ENCODE measurements at places on chromosomes 4 and X.

GRCh38 chrX:13177921-13178566 is 133.6 kb upstream of the FAM9C start:
- DNase-seq: no peak

DNA sequence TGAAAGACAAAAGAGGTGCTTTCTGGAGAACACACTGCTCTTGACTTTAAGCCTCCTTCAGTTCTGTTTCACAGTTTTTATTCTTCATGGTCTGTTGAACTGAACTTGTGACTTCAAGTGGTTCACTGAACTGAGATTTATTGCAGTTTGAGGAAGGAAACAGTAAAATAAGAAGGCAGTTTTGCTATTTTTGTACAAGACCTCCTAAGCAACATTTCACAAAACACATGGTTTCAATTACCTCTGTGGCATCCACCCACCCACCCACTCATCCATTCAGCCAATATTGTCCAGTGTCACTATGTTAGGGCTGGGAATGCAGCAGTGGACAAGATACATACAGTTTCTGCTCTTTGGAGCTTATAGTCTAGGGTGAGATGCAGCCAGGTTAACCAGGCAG is 131.3 kb downstream of the IL1RAPL2 start:
- no peak for DNase-seq

- no peak for DNase-seq
These were observed 180.7 kb downstream of the CRLF2 start for GRCh38 chrX:1031521-1032430.

DNA sequence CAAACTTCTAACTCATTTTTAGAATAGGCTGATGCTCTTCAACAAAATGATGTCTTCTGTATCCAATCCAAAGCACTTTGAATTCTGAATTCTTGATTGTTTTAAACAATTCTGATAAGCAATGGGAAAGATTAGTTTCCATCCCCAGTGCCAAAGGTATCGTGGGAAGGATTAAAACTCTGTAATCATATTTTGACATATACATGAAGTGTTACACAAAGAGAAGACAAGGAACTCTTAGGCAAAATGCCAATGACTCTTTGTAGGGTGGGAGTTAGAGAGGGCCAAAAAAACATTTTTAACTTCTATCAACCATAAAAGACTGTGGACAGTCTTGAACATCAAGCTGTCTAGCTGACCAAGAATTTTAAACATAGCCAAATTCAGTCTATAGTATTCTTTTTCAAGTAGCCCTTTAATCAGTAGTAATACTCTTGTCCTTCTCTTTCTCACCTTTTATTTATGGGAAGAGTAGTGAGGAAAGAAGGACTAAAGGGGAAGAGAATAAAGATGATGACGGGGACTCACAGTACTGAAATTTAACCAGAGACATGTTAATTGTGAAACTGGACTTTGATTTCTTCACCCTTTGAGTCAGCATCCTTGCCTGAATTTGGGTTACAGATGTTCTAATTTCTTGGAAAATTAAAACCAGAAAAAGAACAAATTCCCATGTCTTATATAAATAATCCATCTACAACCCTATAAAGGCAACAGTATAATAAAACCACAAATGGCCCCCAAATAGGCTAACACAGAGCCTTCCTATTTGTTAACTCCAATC is 51.8 kb upstream of the VEGFD start:
- no peak for DNase-seq

- no peak for DNase-seq
These were observed 61.7 kb upstream of the HDAC8 start for GRCh38 chrX:72634331-72634730.

DNA sequence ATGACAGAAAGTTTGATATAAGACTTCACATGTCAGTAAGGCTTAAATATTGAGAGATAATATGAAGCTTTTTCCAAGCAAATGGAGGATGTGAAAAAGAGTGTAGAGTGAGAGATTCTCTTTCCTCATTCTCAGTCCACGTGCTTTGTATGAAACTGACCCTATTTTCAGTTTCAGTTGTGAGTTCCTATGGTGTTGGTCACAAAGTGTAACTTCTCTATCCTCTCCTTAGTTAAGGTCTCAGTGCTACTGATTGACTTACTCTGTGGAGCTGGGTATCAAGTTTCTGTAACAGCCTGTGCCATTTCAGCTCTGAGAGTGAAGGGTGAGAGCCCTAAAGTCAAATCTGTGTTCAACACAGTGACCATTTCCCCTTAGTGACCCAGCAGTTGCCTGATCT is 277.2 kb downstream of the EPHA5 start:
- DNase-seq: no peak

DNA sequence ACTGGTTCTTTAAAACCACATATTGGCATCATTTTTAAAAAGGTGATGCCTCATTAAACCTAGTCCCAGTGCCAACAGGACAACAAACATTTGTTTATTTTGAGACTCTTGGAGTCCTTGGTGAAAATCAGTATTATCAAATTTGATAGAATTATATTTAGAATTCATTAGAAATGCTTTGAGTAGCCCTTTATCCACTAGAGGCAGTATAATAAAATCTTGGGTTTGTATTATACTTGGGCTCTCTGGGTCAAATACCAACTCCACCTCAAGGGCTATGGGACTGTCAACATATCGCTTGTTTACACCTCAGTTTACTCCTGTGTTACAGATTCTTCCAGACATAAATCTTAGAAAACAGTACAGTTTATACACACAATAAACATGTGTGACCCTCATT is 335.7 kb upstream of the FSTL5 start:
- no peak for DNase-seq

GRCh38 chr4:41683326-41683725 is 65.2 kb downstream of the PHOX2B start:
- DNase-seq: no peak

DNA sequence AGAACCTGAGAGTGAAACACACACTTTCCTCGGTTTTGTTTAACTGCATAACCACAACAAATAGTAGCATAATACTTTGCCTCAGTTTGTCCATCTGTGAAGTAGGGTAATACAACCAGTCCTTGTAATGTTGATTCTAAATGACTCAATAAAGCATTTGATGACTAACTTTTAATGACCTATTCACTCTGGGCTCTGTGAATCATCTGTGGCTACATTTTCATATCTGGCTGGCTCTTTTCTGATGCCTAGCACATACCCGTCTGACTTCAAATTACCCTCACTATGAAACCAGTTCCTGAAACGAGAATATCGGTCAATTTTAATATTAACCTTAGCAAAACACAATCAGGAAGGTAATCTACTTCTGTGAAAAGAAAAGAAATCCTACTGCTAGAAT is 151.0 kb downstream of the SH2D1A start:
- no peak for DNase-seq

GRCh38 chr4:7714738-7715137 is 224.9 kb downstream of the AFAP1 start:
- DNase-seq: no peak

GRCh38 chrX:85419293-85419692 is 39.8 kb upstream of the POF1B start:
- DNase-seq: no peak

- no peak for DNase-seq
These were observed 950.9 kb upstream of the NDST4 start for GRCh38 chr4:116064331-116064730.

- no peak for DNase-seq
These were observed 17.0 kb downstream of the ASIC5 start for GRCh38 chr4:155849042-155849441.

- no peak for DNase-seq
These were observed 1.4 kb upstream of the FTSJ1 start for GRCh38 chrX:48474581-48474980.

- DNase-seq: no peak
These were observed 318.0 kb upstream of the HS3ST1 start for GRCh38 chr4:11746734-11747133.

- no peak for DNase-seq
These were observed 19.2 kb downstream of the LAMTOR3 start for GRCh38 chr4:99875071-99875470.

- DNase-seq: no peak
These were observed 755.5 kb downstream of the GLUD2 start for GRCh38 chrX:121802881-121803412.

- no peak for DNase-seq
These were observed 82.9 kb downstream of the EFHC2 start for GRCh38 chrX:44260609-44261008.

GRCh38 chrX:35432056-35432455 is 366.1 kb upstream of the MAGEB16 start:
- DNase-seq: no peak

DNA sequence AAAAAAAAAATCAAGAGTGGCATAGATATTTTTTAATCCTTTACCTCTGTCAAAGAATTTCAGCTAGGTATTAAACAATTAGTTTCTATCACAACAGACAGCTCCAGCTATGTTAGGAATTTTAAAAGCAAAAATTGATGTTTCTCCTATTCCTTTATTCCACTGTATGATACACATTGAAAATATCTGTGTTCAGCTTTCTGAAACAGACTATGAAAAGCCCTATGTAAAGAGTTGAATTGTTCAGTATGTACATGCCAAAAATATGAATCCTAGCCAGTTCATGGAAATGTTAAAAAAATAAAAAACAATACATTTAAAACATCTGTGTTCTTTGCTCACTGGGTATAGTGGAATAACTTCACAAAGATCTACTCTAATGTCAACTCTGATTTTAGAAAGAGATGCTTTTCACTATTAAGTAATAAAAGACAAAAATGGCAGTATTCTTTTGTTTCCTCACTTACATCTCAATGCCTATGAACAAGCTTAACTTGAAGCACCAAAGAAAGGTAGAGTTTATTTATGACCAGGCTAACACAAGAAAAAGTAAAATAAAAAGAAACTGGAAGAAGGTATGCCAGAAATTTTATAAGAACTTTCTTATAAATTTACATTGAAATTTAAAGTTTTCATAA is 32.1 kb downstream of the FBXW7 start:
- DNase-seq: no peak

DNA sequence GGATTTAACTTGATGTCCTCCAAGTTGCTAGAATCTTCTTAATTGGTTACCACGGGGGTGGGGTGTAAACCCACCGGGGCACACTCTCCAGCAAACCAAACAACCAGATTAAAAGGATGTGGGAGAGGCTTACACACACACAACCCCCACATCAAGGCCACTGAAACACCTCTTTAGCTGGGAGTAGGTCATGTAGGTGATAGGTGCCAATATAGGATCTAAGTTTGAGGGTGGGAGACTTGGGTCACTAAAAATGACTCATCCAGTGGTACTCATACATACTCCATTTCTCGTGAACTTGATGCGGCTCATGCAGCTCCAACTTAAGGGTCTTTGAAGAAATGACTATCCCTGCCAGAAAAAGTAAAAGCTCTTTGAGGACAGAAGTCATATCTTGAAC is 20.5 kb upstream of the CD40LG start:
- DNase-seq: no peak

DNA sequence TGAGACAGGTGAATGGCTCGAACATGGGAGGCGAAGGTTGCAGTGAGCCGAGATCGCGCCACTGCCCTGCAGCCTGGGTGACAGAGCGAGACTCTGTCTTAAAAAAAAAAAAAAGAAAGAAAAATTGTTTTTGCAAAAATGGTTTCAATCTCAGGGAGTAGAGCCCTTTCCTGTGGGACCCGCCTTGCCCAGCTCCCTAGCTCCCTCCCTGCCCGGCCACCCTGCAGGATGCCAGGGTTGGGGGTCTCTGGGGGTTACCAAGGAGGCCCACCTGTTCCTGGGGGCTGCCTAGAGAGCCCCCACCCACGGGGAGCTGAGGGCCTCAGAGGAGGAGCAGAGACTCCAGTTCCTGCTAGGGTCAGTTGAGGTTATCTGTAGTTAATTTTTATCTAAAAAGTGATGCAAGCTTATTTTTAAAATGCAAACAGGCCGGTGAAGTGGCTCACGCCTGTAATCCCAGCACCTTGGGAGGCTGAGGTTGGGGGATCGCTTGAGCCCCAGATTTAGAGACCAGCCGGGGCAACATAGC is 18.7 kb upstream of the PLCXD1 start:
- no peak for DNase-seq

DNA sequence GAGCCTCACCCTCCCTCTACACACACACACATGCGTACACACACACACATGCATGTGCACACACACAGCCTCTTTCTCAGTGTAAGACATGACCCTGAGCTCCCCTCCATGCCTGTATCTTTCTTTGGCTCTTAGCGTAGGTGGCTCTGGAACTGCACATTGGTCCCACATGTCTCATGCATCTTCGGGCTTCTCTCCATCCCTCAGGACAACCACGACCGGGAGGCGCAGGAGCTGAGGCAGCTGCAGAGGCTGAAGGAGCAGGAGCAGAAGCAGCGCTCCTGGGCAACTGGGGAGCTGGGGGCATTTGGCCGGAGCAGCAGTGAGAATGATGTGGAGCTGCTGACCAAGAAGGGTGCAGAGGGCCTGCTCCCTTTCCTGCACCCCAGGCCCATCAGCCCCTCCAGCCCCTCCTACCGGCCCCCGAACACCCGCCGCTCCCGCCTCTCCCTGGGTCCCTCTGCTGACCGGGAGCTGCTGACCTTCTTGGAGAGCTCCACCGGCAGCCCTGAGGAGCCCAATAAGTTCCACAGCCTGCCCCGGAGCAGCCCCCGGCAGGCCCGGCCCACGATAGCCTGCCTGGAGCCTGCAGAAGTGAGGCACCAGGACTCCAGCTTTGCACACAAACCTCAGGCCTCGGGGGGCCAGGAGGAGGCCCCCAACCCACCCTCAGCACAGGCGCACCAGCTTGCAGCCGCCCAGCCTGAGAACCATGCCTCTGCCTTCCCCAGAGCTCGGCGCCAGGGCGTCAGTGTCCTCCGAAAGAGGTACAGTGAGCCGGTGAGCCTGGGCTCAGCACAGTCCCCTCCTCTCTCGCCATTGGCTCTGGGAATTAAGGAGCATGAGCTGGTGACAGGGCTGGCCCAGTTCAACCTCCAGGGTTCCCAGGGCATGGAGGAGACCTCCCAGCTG is 38.6 kb downstream of the FHDC1 start:
- DNase-seq: no peak

GRCh38 chrX:97740044-97740443 is 856.3 kb downstream of the RPA4 start:
- DNase-seq: no peak

DNA sequence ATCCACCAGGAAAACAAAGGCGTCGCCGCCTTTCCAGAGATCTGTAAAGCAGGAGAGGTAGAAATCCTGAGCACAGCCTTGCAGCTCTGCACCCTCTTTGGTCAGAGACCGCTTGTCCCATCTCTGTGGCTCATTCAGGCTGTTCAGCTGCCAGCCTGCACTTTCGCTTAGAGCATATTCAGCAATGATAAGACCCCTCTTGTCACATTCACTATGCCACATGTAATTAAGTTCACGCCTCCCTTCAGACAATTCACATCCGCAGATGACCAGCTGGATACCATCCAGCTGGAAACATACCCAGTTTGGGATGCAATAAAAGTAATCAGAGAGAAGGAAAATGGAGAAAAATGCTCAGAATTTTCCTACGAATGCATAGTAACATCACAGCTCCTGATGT is 335.4 kb downstream of the UNC5C start:
- DNase-seq: no peak

DNA sequence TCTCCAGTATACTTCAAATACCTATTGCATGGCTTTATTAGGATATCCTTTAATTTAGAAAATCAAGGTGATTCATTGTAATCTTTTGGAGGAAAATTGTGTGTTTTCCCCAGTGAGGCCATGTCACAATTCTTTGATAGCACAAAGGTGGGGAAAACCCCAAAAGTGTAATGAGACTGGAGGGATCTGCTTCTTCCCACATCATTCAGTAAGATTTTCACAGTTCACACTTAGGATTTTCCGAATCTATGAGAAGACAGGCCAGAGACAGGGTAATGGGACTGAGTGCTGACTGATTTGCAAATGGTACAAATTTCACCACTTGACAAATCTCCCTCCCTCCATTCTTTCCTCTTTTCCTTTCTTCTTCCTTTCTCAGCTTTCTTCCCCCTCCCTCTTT is 181.1 kb downstream of the MGST2 start:
- DNase-seq: no peak
